ENCODE measurements at places on chromosomes 16 and 17. TPM values are rescaled to one million over a fixed set of nuclear protein-coding genes. Genes with fewer than 3 reads are reported as not detected.

AXIN1 gene
- total RNA-seq, result 21.7 TPM

GRCh38 chr17:65022751-65023700 is 33.5 kb downstream of the GNA13 start:
- peak; percentile 86 for DNase-seq

CD79B gene
- 0.36 TPM for total RNA-seq

DNA sequence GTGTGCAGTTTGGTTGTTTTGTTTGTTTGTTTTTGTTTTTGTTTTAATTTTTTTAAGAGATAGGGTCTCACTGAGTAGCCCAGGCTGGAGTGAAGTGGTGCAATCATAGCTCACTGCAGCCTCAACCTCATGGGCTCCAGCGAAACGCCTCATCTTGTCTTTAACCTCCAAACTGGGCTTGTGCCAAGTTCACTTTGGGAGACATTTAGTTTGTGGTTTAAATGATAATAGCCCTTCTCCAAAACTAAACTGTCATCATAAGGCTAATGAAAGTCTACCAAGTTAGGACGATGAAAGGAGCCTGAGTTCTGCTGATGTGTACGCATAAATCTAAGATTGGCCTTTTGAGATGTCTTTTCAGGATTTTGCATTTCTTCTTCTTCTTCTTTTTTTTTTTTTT is 6.5 kb upstream of the CARD14 start:
- DNase-seq, result no peak

DNA sequence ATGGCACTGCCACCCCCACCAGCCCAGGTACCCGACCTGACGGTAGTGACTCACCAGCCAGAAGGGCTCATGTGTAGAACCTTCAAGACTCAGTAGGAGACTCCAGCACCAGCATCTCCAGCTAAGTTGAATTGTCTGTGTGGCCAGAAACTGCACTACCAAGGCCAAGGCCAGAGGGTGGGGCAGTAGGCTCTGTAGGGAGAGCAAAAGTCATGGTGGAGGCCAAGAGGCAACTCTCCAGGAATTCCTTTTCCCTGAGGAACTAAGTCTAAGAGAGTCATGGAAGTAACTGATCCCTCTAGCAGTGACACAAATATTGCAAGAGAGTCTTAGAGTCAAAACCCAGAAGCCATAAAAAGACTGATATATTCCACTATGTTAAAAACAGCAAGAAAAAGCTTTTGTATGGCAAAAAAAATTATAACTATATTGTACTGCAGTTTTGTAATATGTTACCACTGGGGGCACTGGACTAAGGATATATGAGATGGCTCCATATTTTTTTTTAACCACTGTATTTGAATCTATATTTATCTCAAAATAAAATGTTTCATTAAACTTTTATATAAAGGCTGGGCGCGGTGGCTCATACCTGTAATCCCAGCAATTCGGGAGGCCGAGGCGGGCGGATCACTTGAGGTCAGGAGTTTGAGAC is 30.2 kb upstream of the GUCY2D start:
- no peak for DNase-seq

- DNase-seq, result peak; percentile 90
These were observed 62.2 kb downstream of the DHRS7C start for GRCh38 chr17:9729034-9729650.

DNA sequence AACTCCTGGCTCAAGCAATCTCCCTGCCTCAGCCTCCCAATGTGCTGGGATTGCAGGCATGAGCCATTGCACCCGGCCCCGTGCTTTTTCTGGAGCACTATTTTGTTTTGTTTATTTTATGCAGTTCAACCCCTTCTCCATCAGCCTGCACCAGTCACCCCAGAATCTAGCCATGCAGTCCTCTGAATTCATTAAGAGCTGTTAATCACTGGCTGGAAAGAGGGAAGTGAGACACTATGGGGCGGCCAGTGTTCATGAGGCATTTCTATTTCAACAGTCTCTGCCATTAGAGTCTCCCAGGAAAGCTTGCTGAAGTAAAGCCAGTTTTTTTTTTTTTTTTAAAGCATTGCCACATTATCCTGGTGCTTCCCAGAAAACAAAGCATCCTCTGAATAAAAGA is 1.7 kb downstream of the VWA3A start:
- DNase-seq, result peak; percentile 8

- DNase-seq, result no peak
These were observed 88.3 kb upstream of the PLEKHM1 start for GRCh38 chr17:45578516-45579455.

- DNase-seq, result peak; percentile 87
These were observed 24.0 kb upstream of the ALKBH5 start for GRCh38 chr17:18159551-18160120.

- DNase-seq, result no peak
These were observed 918 bp upstream of the MRM1 start for GRCh38 chr17:36600465-36600864.

DNA sequence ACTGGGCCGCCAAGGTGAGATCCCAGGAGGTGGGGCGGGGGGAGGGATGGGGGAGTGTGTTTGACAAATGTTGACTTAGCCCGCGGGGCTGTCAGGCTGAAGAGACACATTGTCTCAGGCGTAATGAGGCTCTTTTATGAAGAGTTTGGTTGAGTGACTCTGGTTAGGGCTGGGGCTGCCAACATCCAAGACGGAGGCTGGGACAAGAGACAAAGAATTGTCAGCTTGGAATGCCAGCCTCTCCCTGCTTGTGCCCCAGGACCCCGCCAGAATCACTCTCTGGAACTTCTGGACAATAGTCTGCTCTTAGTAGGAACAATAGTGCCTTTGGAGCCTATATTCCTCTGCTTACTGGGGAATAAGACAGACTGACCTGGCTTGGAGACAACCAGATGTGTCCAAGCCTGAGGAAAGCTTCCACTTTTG is 24.0 kb downstream of the PCTP start:
- no peak for DNase-seq

DNA sequence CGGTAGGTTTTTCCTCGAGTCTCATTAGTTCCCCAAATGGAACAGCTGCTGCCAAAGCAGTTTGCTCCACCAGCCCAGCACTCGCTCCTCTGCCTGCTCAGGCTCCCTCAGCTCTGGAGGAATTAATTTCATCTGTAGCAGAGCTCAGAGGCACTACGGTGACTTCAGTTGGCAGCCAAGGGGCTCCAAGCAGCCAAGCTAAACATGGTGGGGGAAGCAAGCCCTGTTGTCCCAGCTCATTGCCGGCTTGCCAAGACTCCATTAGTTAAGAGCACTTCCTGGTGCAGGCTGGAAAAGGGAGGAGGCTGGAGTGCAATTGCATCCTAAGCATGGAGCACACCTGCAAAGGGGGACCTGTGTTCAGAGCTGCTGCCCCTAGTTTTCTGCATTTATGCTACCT is 78.7 kb upstream of the GPRC5B start:
- no peak for DNase-seq

QRICH2 gene
- total RNA-seq, result 3.6 TPM

GRCh38 chr17:31877341-31877740 is 18.3 kb upstream of the COPRS start:
- peak; percentile 69 for DNase-seq

ITGAD gene
- total RNA-seq, result not detected

RDM1 gene
- 0.36 TPM for total RNA-seq

CCL5 gene
- total RNA-seq, result 0.36 TPM

DNA sequence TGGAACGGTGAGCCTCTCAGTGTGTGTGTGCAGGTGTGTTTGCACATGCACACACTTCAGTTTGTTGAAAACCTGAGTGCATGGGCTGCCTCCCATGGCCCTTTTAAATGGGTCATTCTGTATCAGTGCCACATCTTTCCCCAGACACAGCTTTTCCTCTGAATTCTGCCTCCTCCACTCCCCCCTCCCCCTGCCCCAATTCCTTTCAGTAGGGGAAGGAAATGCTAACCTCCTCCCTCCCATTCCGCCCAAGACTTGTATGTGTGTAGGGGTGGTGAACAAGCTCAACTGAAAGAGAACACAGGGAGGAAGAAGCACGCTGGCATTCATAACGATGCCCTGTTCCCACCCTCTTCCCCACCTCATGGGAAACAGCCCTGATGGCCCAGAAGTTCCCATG is 34.3 kb downstream of the C17orf75 start:
- no peak for DNase-seq

PRAC1 gene
- total RNA-seq, result 0.88 TPM

DNA sequence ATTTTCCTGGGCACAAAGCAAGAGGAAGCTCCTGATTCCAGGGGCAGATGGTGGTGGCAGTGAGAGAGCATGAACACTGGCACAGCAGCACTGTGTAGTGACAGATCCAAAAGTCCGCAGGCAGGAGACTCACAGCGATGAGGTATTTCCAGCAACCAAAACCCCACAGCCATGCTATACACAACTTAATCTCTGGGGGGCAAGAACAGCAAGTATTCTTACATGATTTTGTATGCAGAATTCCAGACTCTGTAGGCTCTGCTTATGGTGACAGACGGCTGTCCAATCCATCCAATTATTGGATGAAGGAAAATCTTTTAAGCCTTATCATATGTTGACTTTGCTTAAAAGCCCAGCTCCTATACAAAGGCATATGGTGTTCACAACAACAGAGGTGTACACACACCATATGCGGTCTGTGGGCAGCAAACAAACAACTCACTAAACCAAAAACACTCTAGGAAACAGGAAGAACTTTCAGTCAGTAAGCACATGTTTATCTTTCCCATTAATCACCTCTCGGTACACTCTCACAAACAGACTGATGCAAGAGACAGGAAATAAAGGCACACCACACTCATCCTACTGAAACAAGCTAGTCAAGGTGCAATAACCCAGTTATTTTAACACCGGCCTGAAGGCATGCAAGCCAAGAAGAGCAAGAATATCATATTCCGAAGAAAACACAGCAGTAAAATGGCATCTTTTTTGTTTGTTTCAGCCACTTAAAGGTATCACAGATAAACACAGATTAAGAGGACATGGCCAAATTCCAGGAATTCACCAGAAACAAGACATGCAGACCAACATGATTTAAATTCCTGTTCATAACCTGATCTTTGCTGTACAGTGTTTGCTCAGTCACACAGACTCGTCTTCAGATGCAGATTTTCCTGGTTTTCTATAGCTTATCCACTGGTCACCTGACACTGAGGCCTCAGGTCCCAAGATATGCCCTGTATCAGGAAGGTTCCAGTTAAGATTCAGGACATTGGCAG is 47.8 kb downstream of the ERN1 start:
- peak; percentile 31 for DNase-seq

TBC1D28 gene
- not detected for total RNA-seq

Data from osteoblast (primary cell).